ENCODE measurements at places on chromosomes 7 and 10.

DNA sequence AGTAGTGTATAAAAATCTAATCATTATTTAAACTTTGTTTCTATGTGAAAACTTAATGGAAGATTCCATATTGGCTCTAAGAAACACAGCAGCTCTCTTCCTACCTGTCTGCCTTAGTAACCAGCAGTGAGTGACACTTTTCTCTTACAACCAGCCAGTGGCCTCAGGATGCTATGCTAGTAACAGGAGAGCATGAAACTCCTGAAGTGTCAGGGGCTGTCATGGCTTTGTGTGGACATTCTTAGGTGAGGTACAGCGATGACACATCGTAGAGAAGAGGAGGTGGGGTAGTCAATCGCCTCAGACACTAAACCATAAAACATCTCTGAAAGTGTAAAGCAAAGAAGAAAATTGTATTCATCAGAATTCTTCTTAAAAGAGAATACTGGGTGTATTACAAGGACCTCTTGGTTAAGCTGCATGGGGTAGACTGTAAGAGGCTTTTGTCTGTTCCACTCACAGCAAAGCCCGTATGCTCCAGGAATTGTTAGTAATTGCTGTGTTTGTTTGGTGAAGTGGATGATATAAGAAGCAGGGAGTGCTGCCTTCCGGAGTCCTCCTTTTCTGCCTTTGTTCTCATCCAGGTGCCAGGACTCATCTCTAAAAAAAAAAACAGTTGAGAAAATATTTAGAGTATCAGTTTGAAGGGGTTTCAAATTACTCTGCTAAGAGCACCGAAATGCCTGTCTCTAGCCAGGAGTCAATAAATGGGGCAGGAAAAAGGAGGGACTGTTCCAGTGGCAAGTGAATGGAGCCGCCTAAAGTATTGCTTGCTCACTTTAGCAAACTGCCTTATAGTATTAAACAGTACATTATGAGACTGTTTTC is 518.8 kb downstream of the CNTNAP2 start:
- peak; percentile 40 for DNase-seq

DNA sequence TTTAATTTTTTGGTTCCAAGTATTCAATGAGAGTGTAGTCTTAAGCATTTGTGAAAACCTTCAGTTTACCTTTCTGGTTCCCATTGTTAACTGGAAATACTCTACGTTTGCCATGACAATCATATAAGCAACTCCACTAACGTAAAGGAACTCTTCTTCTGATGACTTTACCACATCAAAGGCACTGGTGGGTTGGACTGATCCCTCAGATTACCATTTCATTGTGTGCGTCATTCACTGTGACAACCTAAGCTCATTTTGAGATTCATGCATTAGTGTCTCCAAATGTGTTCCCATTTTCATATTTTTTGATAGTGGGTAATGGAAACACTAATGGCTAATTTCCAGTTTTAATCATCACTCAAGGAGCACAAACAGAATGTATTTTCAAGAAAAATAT is 119.9 kb upstream of the COL1A2 start:
- no peak for DNase-seq

GRCh38 chr10:25334445-25334844 is 159.6 kb downstream of the GPR158 start:
- no peak for DNase-seq

DNA sequence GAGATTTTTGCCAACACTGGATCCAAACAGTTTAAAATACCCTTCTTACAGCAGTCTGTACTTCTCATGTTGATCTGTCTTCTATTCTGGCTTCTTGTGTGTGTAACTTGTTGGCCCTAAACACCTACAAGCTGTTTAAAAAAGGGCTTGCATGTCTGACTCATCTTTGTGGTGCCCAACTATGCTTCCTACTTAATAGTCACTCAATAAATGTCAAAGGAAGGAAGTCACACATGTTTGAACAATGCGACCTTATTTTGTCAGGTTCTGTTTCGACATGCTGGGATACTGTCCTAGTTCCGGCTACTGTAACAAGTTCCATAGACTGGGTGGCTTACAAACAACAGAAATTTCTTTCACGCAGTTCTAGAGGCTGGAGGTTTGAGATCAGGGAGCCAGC is 9.4 kb upstream of the GRK5 start:
- no peak for DNase-seq

DNA sequence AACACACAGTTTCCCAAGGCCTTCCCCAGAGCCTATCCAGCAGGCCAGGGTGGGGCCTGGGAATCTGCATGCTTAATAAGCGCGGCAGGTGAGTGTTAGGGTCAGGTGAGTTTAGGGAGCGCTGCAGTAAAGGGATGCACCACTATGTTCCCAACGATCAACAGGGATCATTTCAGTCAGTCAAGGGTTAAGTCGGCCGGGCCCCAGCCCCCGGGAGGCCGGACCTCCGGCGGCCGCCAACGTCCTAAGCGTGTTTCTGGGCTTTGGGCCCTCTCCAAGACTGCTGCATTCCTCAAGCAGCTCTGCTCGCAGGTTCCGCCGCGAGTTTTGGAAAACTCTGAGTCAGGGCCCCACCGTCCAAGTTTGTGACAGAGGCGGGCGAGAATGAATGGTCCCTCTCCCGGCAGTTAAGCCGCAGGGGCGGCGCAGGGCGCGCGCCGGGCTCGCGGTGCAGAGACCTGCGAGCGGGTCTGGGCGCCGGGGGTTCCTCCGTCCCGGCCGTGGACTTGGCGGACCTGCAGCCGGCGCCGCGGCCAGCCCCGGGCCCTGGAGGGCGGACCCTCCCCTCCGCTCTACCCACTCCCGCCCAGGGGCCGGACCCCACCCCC is 81.6 kb downstream of the ARHGAP22 start:
- peak; percentile 69 for DNase-seq

DNA sequence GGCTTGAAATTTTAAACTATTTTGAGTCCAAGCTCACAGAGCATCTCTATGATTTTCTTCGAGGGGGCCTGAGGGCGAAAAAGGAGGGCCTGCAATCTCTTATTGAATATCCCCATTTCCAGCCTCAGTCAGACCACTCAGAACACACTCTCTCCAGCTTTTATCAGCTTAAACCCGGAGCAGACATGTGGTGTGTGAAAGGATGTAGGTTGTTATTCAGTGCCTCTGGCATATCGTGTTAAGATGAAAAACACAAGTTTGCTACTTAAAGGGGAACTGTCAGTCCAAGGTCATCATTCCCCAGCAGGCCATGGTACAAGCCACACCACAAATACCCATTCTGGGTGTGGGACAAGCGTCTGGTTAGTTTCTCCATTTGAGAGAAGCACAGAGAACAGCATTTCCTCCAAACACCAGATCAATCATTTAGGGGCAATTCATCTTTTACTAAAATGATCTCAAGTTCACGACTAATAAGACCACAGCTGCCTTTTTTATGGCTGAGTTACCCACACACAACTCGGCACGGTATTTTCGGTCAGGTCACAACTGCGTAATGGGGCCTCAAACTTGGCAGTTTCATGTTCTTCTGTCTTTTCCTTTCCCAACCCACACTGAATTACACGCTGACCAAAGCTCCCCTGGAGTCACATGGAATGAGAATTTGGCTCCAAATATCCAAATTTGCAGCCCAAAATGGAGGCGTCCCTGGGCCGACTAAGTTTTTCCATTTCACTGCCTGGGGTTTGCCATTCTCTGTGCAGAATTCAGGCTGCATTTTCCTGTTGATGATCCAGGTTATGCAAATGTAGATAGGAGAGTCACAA is 188.4 kb downstream of the SEM1 start:
- no peak for DNase-seq

All from right kidney (tissue), 9 donors.